Fibroblast of lung (primary cell): ENCODE measurements at places on chromosomes 11 and 22. TPM values are rescaled to one million over a fixed set of nuclear protein-coding genes. Genes with fewer than 3 reads are reported as not detected.

Gene CRYBB2
- not detected in 2 replicates for total RNA-seq

Gene KRTAP5-7
- under 0.01 and 0.17 TPM in 2 replicates for total RNA-seq

Gene VSIG10L2
- total RNA-seq = not detected in 2 replicates

Gene CHRNA10
- 0.50 and 0.51 TPM in 2 replicates for total RNA-seq

Gene PIWIL4
- total RNA-seq = 3.3 and 3.6 TPM in 2 replicates

Gene KRTAP5-2
- not detected in 2 replicates for total RNA-seq

Gene SLC5A4
- total RNA-seq = not detected in 2 replicates

DNA sequence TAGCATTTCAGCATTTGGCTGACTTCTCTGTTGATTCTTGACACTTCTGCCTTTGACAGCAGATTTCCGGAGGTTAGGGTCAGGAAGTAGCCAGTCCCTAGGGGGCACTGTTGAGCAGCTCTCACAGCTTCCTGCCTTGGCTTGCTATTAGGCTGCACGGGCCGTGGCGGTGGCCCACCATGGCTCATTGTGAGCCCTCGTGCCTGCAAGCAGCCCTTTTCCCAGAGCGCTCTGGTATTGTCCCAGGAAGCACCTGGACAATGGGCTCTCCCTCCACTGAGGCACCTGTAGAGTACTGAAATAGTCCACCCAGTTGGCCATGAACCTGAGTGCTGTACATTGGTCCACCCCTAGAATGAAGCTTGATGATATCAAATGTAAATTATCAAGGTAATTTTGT is 100.2 kb upstream of the GAL start:
- no peak for DNase-seq

GRCh38 chr11:119389611-119390254 is 8.2 kb upstream of the USP2 start:
- no peak for DNase-seq

DNA sequence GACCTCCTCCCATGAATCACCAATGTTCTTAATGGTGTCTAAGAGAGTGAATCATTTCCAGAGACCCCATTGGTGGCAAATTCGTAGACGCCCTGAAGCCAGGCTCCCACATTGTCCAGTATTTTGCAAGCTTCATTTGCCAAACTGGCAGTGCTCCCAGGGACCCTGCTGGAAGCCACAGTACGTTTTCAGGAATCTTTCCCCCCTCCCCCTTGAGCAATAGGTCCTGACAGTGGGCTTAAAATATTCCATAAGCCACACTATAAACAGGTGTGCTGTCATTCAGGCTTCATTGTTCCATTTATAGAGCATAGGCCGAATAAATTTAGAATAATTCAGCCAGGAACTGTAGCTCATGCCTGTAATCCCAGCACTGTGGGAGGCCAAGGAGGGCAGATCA is 125.3 kb downstream of the MORC2 start:
- DNase-seq = peak; percentile 25

DNA sequence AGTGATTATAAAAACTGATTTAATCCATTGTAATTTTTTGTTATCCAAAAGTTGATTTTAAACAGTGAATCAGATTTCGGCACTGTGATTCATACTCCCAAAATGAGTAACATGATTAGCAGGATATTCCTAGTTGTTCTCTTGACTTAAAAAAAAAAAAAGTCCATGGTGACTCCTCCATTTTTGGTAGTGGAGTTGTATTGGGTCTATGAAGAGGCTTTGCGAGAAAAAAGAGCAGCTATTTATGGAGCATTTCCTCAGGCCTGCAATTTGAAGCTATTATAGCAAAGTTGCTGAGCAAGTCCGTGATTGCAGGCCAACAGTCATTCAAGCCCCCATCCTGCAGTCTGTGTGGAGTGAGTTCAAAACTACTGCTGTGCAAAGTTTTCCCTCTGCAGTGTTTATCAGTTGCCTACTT is 28.8 kb downstream of the YAP1 start:
- peak; percentile 95 for DNase-seq

DNA sequence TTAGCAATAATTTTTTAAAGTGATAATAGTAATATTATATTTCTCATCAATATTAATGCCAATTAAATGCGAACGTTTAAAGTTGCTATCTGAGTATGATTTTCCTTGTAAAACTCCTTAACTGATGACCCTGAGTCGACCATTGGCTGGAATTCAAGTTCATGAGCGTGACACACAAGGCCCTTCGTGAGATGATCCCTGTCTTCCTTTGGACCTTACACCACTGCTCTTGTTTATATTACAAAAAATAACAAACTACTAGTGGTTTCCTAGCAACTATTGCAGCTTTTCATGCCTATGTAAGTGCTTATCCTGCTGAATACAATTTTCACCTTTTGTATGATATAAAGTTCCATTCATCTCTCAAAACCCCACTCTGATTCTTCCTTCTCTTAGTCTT is 752.9 kb downstream of the CNTN5 start:
- DNase-seq = peak; percentile 56

GRCh38 chr22:42367980-42368378 is 64.2 kb downstream of the NFAM1 start:
- DNase-seq = no peak

DNA sequence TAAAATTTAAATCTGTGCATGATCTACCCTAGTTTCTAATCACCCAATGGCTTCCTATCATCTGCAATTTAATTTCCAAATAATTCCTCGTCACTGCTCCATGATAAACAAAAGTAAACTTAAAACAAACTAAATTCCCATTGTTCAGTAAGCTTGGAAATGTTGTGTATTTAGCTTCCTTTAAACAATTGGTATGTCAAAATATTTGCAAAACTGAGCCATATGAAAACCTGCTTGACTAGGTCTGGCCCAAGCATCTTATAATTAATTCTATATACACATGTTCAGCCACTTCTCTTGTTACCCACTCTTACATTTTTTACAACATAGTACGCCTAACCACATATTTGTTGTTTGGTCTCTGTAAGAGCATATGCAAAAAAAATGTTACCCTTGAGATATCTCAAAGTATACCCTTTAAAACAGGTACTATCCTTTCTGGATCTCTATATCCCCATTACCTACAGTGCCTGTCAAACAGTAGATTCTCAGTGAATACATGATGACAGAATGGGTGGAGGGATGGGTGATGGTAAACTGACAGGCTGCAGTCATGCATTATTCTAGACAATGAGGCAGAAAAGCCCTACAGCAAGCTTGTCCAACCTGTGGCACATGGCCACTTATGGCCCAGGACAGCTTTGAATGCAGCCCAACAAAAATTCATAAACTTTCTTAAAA is 1277.9 kb upstream of the TENM4 start:
- DNase-seq = no peak

GRCh38 chr22:44648085-44648820 is 53.8 kb upstream of the PRR5 start:
- no peak for DNase-seq

GRCh38 chr11:23124996-23125395 is 264.7 kb upstream of the CCDC179 start:
- peak; percentile 40 for DNase-seq

- no peak for DNase-seq
Measured at GRCh38 chr11:5277807-5278382, 8.2 kb upstream of the HBE1 start.

DNA sequence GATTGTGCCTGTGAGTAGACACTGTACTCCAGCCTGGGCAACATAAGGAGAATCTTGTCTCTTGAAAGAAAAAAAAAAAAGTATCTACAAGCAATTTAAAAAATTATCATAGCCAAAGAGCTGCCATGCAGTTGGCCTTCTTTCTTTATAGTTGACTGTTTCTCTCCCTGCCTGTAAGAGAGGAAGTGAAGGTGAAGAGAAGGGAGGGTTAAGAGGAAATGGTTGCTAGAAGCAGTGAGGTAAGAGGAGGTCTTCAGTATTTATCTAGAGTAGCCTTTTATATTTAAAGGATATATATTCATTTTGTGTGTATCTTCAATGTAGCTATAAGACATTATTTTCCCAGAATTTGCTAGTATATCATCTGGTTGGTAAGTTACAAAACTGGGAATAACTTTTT is 217.9 kb downstream of the TMEM135 start:
- DNase-seq = no peak

- no peak for DNase-seq
Measured at GRCh38 chr11:3131330-3131941, 33.7 kb downstream of the OSBPL5 start.

- DNase-seq = no peak
Measured at GRCh38 chr11:59212744-59213631, at the start of gene MPEG1. TSS of gene MPEG1 (minus strand) at chr11:59212927. CDS start at chr11:59212865, 62 bp downstream.

DNA sequence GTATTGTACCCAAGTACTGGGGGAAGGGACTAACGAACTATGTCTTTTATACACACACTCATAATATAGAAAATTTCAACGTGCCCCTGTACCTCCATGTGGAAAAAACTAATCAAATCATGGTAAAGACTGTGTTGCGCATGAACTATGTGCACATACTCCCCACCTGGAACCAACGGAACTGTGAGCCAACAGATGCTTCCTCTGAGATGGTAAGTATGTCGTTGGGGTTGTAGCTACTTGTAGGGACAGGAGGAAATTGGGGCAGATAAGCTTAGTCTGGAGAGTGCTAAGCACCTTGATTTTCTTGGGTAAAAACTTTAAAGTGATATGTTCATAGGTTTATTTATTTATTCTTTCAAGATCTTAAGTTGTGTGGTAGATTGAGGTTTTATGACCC is 40.1 kb downstream of the GLYAT start:
- DNase-seq = no peak

GRCh38 chr22:44160421-44160820 is 20.3 kb upstream of the PARVG start:
- no peak for DNase-seq
